ENCODE measurements at places on chromosomes 16 and 17.

DNA sequence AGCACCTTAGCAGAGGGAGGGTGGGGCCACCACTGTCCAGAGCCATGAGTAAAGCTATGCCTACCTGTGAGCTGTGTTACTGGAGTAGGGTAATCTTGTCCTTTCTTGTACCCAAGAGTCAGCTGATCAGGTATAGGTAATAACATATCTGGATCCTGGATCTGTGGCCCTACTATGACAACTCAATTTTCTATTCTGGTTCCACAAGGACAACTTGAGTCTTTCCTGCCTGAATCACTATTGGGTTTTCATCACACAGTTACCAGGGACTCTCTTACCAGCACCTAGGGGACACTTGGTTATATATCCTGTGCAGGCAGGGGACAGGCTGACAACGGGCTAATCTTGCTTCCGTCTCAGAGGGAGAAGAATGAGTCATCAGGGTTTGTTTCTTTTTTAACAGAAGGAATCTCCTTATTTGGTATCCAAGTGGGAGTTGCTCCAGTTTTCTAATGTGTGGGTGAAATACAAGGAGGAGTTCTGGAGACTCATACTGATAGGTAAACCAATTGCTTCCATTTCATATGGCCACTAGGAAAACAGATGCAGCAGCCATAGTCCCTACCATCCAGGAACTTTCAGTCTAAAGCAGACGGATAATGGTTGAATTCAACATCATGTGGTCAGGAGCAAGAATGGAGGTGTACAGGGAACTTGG lies 6.8 kb downstream of the ZNF267 start:
- peak; percentile 80 for DNase-seq

- no peak for DNase-seq
Observed at GRCh38 chr17:2502871-2503580, 8.7 kb downstream of the METTL16 start.

- no peak for DNase-seq
Observed at GRCh38 chr16:52515068-52515671, 31.8 kb downstream of the TOX3 start.

DNA sequence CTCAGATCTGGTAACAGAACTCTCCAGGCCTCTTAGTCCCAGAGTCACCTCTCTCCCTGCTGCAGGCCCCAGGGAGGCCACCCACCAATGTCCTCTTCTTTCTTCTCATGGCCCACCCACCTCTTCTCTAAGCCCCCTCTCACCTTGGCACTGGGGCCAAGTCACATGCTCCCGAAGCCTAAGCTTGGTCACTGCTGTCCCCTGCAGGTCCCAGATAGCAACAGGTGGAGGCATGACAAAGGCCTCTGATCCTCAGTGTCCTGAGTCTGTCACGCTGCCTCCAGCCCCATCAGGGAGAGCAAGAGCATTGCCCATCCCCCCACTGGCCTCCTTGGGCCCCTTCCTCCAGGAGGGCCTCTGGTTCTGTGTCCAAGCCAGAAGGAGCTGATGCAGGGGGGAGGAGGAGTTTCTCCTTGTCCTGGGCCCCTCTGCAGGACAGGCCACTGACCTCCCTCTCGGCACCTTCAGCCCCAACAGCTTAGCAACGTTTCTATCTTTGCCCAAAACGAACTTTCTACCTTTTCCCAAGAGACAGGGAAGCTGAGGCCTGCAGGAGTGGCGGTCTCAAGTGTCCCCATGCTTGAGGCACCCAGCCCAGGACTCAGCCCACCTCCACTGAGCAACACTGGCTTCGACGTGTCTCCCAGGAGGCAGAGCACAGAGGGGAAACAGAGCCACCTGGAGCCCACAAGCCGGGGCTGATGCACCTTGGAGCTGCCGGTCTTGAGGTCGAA lies 8.6 kb downstream of the P2RX1 start:
- DNase-seq = no peak

- no peak for DNase-seq
Observed at GRCh38 chr16:64545768-64546167, 576.1 kb downstream of the CDH11 start.

DNA sequence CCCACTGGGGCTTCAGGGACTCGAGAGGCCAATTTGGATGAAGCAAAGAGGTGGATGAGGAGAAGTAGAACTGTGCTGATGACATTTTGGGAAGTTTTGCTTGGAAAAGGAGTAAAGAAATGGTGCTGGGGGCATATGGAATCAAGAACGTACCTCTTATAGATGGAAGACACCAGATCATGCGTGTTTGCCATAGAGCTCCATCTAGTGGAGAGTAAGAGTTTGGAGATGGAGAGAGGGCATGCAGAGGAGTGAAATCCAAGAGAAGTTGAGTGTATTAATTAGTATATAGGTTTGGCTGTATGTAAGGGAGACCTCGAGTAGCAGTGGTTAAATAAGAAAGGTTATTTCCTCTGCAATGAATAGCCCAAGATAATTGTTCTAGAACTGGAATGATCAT lies 56.0 kb downstream of the SHISA6 start:
- DNase-seq = no peak

DNA sequence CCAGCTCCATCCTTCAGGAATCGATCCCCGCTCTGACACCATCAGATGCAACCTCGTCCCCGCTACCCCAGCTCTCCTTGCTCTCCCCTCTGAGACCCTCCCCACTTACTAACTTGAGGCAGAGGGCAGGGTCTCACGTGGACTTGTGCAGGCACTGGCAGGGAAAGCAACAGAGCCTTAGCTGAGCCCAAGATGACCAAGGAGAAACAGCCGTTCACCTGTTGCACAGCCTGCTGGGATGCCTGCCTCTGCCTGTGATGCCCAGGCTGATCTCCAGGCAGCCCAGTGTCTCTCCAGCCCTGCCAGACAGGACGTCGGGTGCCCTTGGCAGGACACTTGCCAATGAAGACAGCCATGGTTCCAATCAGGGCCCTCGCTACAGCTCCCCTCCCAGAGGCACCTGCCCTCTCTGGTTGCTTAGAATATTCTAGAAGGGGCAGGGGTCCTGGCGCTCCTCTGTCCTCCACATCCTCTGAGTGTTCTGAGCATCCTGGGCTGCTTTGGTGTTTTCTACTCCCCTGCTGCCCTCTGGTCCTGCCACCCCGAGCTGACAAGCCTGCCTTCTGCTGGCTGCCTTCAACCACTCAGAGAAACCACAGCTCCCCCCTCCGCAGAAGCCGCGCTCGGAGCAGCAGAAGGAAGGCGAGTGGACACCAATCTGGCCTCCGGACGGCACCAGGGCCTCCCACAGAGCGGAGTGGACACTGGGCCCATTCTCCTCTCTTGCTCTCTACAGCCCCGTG lies 6.7 kb downstream of the CEP295NL start:
- DNase-seq = no peak

- DNase-seq = no peak
Observed at GRCh38 chr16:89573826-89574680, 1.5 kb upstream of the CPNE7 start.

- DNase-seq = peak; percentile 76
Observed at GRCh38 chr16:4330277-4330874, 14.5 kb downstream of the GLIS2 start.

DNA sequence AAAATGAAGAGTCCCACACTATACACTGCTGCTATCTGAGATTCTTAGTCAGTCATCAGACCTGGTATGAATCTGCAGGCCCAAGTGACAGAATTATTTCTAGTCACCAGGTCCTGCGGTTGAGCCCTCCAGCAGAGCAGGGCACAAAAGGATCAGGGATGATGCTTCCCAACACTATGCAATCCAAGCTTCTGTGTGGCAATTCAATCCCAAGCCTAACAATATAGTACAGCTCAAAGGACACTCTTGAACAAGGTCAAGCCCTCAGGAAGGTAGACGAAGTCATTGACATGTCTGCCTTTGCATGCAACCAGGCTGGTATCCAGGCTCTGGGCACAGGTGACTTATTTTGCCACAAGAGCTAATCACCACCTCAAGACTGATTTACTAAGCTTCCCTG lies 5.8 kb downstream of the DCUN1D3 start:
- no peak for DNase-seq

DNA sequence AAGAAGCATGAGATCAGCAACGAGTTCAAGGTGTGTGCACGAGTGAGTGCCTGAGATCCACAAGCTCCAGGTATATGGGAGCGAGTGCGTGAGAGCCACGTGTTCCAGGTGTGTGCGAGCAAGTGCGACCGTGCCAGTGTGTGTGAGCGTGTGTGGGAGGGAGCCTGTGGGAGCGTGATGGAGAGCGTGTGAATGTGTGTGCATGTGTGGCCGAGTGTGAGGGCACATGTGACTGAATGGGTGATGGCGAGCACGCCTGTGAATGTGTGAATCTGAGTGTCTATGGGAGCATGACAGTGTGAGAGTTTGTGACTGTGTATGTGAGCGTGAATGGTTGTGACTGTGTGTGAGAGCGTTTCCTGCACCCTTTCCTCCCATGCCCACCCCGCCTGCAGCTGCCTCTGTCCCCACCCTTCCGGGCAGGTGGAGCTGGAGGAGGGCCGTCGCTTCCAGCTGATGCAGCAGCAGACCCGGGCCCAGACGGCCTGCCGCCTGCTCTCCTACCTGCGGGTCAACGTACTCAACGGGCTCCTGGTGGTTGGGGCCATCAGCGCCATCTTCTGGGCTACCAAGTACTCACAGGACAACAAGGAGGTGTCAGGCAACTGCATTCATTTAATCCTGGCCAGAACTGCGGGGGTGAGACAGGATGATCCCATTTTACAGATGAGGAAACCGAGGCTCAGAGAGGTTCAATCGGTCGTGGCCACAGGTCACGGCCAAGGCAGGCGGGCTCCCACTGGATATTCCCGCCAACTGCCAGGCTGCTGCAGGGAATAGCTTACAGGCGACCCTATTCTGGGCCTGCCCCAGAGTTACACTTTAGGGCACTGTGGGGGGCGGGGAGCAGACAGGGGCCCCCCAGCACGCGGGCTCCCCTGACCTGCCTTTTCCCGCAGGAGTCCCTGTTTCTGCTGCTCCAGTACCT lies 3.7 kb downstream of the TMC8 start:
- no peak for DNase-seq

GRCh38 chr17:78828470-78829185 lies 12.0 kb downstream of the USP36 start:
- DNase-seq = peak; percentile 60

- no peak for DNase-seq
Observed at GRCh38 chr16:66388350-66389139, 22.1 kb downstream of the CDH5 start.

GRCh38 chr16:64196444-64196843 lies 925.4 kb downstream of the CDH11 start:
- peak; percentile 81 for DNase-seq

DNA sequence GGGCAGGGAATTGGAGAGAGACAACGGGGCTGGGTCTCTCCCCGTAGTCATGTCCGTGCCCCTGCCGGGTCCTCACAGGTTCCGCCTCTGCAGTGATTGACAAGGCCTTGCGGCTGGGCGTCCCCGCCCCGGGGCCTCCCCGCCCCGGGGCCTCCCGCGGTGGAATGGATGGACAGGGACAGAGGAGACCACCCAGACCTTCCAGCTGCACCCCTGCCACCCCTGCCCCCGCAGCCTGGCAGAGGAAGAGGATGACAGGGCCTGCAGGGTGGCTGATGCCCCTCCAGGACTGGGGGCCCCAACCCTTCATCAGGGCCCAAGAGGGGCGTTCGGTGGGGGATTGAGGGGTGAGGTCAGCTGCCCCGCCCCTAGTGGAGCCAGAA lies 216.4 kb upstream of the CIBAR2 start:
- no peak for DNase-seq

DNA sequence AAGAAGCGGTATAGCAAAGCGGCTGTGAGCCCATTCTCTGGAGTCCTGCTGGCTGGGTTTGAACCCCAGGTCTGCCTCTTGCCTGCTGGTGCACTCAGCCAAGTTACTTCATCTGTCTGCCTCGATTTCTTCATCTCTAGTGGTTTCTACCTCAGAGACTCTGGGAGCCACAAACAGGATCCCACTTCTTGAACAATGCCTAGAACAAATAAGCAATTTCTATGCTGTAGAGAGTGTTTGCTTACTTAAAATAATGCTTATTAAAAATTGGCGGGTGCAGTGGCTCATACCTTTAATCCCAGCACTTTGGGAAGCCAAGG lies 75.5 kb downstream of the CMIP start:
- no peak for DNase-seq

- DNase-seq = no peak
Observed at GRCh38 chr17:78854508-78854907, 13.9 kb upstream of the USP36 start.

- no peak for DNase-seq
Observed at GRCh38 chr17:35148144-35148543, 527 bp downstream of the UNC45B start.

GRCh38 chr17:79788989-79789942 lies 7.6 kb downstream of the CBX8 start:
- DNase-seq = no peak

DNA sequence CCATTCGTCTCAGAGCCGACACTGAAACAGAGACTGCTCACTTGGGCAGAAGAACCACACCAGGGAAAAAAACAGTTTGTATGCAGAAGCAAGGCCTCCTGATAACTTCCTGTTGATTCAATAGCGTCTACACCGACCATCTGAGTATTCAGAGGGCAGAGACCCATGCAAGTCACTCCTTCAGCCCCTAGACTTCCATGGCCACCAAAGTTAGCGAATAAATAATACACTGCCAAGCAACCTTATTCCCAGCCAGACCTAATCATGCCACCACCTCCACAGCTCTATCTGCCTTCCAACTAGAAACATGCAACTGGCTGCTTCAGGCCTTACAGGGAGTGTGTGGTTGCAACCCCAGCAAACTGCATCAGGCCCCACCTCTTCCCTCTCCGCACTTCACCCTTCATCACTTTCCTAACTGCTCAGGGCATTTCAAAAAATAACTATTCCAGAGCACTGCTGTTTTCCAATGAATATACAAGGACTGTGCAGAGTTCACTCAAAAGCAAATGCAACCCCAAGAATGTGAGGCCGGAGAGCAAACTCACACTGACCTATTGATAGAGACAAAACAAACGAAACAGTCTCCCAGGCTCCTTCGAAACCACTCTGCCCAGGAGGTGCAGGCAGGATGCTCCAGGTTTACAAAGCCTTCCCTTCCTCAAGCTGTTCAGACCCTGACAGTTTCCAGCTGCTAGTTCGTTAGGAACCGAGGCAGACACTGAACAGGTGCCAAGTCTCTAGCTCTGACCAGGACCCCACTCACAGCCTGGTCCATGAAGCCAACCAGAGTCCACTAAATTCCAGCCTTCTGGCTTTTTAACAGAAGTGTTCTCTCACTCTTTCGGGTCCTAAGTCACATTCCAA lies 3.6 kb downstream of the USP7 start:
- DNase-seq = peak; percentile 55

GRCh38 chr16:3769942-3770341 lies 52.6 kb upstream of the TRAP1 start:
- no peak for DNase-seq

DNA sequence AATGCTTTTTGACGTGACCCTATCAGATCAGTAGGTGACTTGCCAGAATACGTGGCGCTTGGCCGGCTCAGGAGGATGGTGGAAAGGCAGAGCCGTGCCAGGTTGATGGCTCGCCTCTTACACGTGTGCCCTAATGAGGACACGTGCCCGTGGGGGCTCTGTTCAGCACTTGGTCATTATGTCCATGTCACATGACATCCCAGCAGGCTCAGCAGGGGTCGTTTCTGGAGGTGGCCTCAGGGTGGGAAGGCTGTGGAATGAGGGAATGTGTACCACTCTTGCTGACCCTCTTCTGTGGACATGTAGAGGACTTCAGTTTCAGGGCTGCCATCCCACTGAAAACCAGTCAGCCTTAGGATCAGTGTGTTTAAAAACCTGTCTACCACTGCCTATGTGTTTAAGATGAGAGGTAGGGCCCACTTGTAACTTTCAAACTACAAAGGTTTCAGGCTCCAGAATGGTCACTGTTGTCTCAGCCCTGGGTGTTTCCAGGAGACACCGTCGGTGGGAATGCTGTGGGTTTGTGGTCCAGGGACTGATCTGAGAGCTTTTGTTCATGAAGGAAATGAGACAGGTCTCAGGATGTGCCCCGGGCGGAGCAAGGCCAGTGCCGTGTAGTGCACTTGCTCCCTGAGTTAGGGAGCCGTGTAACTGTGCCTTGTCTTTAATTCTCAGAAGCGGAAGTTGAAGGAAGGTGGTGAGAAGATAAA lies 12.1 kb downstream of the UBN1 start:
- no peak for DNase-seq
